ENCODE measurements at places on chromosomes 3 and 15.

DNA sequence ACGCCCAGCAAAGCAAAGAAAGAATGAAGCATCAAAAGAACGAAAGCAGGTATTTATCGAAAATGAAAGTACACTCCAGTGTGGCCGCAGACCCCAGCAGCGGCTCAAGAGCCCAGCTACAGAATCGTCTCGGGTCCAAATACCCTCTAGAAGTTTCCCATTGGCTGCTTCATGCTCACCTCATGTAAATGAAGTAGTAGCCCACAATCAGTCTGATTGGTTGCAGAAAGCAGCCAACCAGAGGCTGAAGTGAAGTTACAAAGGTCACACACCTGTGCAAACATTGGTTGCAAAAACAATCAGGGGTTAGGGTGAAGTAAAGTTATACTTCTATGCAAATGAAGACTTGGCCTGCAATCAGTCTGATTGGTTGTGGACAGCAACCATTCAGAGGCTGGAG lies 32.0 kb downstream of the SV2B start:
- DNase-seq, result no peak

DNA sequence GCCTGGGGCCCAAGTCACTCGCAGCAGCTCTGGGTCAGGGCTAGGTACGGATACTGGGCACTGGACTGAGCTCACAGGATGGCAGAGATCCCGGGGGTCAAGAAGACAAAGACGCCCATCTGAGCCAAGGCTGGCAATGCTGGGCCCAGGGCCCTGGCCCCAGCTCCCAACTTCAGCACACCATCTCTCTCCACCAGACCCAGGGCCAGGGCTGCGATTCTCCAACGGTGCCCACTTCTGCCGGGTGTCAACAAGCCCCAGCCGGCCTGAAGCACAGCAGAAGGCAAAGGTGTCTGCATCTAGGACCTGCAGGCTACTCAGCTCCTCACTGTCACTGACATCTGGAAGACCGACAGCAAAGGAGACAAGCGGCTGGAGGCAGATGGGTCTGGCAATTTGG lies 8.6 kb downstream of the WDR73 start:
- no peak for DNase-seq

DNA sequence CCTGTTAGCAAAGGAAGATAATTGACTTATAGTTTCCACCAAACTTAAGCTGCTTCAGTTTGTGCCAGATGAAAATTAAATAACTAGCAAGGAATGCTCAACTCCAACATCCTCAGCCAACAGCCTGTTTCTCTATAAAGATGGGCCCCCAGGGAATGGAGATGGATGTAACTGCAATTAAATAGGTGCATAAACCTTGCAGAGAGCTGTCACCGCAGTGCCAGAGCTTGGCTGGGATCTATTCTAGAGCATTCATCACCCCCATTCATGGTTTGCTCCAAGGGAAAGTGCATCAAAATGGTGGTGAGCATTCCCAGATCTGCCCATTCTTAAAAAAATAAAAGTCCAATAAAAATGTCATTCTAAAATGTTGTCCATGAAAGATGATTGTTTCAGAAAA lies 19.7 kb upstream of the RORA start:
- no peak for DNase-seq

- DNase-seq, result no peak
These were observed 129.9 kb upstream of the TGFBR2 start for GRCh38 chr3:30476368-30477084.

GRCh38 chr3:178392511-178392926 lies 143.7 kb upstream of the KCNMB2 start:
- no peak for DNase-seq

GRCh38 chr15:34837246-34838016 lies 42.1 kb upstream of the ACTC1 start:
- no peak for DNase-seq
